ENCODE measurements at places on chromosomes 2 and 18.

- no peak for DNase-seq
Measured at GRCh38 chr2:8168022-8168717, 513.7 kb upstream of the ID2 start.

DNA sequence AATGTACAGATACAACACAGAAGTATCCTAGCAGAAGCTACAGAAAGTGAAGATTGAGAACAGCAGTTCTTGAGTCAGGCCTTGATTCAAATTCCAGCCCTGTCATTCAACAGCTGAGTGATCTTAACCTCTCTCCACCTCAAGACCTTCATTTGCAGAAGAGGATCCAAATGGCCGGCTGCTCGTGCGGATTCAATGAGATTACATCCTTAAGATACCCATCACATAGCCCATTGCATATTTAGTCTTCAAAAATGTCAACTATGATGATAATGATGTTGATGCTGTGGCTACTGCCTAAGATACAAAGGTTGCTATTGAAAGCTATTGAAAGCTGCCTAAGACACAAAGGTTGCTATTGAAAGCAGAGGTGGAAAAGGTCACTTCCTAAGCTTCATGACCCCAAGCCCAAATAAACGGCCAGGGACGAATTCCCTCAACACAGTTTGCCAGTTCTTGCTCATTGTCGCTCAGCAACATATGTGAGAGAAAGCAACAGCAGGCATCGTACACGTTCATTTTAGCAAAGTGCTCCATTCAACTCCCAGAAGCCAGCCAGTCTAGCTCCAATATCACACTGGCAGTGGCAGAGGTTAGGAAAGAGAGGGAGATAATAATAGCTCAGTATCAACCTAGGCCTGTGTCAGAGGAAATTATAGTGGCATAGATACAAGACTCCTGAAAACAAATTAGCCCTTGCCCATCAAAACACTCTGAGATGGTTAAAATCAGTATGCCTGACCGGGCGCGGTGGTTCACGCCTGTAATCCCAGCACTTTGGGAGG lies 36.1 kb downstream of the MRPL35 start:
- no peak for DNase-seq

DNA sequence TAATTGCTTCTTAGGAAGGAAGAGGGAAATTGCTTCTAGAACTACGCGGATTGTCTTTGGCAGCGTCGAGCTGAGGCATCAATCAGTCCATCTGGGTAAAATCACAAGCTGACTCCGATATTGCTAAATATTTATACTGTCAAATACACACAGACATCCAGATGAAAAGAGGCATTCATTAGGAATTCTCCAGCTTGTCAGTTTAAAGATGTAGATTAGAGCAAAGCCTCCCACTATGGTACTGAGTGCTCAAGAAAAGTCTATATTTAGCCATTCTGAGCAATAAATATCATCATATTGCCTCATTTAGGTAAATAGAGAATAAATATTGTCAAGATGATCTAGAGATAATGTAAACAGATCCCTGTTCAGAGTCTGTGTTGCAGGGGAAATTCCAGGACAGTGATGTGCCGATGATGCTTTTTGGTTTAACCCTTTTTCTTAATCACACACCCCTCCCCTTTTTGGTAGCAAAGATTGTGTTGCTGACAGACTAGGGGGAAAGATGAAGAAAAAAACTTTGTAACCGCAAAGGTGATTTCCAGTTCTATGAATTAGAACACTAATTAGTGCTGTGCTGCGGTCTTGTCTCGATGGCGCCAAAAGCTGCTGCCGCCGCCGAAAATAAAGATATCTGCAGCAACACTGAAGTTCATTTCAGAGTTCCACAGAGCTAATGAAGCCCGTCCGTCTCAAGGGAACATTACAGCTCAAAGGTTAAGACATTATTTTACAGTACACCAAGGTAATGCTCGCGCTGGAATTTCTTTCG lies 171.8 kb downstream of the PTGR3 start:
- DNase-seq: peak; percentile 47

- DNase-seq: no peak
Measured at GRCh38 chr2:95061601-95062183, 36.2 kb downstream of the MAL start.

Data from fibroblast of skin of right biceps (primary cell).